NCI-H1417 treated with DMSO at 0.1 percent for 48 hours (cell line): ENCODE measurements at places on chromosomes 16 and 17.

DNA sequence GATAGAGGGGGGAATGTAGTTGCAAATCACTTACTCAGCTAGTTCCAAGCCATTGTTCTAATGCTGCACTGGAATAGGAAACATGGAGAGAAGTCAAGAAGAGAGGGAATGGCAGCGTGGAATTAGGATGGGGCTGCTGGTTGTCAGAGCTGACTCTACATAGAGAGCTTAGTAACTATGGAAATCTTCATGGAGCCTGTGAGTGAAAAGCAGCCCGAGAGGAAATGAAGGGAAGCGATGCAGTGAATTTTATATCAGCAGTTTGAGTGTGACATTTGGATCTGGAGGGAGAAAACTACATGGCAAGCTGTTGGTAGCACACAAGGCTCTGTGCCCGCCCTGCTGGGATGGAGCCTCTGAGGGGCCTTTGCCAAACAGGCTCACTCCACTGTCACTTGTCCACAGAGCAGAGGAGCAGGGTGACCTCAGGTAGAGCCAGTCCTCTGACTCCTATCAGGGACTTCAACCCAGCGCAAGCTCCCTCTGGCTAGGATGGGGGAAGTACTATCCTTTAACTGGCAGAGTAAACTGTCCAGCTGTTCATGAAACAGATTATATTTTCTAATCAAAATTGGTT is 27.9 kb upstream of the PMFBP1 start:
- DNase-seq = no peak

DNA sequence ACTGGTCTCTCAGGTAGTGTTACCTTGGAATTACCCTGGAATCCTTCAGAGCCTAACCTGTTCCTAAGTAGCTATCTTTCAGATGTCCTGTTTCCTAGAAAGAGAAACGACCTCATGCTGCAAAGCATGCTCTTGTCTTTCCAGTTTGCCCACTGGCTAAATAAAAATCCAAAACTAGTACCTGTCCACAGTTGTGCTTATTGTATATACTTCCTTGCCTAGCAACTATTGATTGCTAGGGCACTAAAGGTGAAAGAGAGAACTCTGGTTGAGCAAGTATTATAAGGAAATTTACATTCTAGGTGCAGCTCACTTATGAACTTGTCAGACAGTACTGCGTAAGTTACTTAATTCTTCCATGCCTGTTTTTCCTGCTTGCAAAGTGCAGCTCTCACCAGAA is 38.5 kb downstream of the LIG3 start:
- no peak for DNase-seq

DNA sequence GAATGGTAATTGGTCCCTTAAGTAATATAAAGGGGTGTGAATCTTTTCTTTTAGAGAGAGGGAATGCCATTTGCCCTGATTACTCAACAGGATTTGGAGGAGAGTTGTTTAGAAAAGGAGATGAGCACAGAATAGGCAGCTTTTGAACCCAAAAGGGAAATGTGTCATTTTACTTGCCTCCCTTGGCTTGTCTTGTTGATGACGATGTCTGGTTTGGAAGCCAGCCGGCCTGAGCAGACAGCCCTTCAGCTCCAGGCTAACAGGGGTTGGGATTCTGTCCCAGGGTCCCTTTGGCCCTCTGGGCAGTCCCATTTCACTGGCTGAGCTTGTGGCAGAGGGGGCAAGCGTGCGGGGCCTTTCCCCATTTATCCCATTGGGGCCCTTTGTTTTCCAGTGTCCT is 22.3 kb upstream of the PRKAR1A start:
- no peak for DNase-seq

- no peak for DNase-seq
These were observed 136.6 kb upstream of the RPH3AL start for GRCh38 chr17:488993-489757.

- DNase-seq = no peak
These were observed 86.8 kb downstream of the CA10 start for GRCh38 chr17:52071712-52072111.

- no peak for DNase-seq
These were observed 46.1 kb downstream of the WSB1 start for GRCh38 chr17:27339836-27340550.

DNA sequence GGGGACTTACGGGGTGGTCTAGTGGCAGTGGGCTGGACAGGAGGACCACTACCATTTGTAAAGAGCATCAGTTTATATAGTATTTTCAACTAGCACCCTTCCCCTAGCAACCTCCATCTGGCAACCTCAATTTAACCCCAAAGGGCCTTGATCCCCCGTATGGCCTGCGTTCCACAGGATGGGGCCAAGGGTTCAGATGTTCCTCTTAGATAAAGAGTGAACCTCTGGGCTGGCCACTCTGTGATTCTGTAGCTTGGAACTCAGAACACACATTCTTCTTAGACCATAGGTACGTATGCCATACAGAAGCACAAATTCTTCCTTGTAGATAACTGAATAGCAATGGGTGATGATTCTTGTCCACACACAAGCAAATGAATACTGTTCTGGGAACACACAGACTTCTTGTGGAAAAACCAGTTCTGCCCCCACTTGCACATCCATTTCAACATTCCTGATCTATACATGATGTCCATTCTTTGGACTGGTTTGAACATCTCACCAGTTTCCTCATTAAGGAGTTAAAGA is 1.9 kb upstream of the GGA2 start:
- no peak for DNase-seq

DNA sequence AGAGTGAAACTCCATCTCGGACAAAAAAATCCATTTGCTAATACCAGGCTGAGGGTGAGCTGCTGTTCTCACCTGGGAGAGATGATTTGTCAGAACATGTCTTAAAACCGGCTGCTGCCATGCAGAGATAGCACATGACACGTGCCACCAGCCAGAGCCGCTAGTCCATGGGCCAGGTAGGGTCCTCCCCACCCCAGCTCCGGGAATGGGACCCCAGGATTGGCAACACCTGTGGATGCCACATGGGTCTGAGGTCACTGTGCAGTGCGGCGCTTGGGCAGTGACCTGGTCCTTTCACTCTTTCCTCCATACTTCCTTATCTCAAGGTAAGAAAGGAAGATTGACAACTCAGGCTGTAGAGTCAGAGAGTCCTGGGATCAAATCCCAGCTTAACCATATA is 393.3 kb upstream of the TNRC6C start:
- DNase-seq = no peak

GRCh38 chr16:81778861-81779535 is at the start of gene PLCG2:
Gene PLCG2 (plus strand): TSS chr16:81779291. CDS start chr16:81785990, 6,699 bp downstream.
- DNase-seq = no peak

- DNase-seq = no peak
These were observed 52.3 kb upstream of the ADCY7 start for GRCh38 chr16:50213939-50214519.

DNA sequence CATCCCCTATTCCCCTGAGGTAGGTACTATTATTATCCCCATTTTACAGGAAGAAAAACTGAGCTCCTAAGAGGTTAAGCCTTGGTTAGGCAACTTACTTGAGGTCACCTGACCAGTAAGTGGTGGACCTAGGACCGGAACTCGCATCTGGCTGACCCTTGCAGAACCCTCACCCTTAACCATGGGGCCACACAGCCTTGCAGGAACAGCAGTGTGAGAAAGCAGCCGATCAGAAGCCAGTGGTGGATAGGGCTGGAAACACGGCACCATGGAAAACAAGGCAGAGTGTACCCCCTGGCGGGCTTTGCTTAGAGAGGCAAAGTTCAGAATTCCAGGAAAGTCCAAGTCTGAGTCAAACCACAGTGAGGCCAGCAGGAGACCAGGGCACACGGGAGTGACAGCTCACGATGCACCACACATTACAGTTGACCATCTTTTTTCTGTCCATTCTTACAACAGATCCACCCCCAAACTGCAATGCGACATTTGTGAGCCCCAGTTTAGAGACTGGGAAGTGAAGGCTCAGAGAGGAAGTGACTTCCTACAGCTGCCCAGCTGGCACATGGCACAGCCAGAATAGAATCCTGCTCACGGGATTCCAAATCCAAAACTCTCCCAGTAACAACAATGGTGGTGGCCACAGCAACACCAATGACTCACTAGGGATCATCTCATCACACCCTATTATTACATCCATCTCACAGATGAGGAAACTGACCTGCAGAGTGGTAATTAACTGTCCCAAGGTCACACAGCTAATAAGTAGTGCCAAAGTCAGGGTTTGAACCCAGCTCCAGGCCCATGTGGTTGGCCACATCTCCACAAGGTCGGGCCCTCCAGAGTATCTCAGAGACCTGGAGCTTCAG is 20.3 kb downstream of the KIFC3 start:
- no peak for DNase-seq

GRCh38 chr16:49534901-49535610 is 161.5 kb downstream of the C16orf78 start:
- no peak for DNase-seq

DNA sequence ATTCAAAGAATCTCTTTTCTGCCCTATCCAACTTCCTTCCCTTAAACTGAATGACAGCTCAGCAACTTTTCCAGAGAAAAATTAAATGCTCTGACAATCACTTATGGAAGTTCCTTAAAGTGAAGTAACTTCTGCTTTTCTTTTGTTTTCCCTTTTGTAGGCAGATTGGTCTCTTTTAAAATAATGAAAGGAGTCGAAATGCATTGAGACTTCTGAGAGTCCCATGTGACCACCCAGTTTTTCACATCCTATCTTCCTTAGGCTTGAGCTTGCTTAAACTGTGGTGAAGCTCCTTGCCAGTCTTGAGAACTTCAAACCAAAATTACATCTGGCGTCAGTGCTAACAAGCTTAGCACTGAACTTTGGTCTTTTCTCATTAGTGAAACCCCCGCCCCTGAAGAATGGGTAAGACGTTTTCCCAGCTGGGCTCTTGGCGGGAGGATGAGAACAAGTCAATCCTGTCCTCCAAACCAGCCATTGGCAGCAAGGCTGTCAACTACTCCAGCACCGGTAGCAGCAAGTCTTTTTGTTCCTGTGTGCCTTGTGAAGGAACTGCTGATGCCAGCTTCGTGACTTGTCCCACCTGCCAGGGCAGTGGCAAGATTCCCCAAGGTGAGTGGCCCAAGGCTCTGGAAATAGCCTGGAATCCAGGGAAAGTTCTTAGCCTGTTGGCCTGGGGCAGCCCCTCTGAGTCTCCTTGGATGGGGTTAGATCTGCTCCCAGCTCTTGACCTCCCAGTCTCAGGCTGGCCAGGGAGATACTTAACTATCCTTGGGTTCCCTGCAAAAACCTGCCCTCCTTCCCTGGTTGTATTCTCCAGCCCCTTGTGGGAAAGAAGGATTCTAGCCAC is 1.2 kb downstream of the TMEM106A start:
- no peak for DNase-seq

DNA sequence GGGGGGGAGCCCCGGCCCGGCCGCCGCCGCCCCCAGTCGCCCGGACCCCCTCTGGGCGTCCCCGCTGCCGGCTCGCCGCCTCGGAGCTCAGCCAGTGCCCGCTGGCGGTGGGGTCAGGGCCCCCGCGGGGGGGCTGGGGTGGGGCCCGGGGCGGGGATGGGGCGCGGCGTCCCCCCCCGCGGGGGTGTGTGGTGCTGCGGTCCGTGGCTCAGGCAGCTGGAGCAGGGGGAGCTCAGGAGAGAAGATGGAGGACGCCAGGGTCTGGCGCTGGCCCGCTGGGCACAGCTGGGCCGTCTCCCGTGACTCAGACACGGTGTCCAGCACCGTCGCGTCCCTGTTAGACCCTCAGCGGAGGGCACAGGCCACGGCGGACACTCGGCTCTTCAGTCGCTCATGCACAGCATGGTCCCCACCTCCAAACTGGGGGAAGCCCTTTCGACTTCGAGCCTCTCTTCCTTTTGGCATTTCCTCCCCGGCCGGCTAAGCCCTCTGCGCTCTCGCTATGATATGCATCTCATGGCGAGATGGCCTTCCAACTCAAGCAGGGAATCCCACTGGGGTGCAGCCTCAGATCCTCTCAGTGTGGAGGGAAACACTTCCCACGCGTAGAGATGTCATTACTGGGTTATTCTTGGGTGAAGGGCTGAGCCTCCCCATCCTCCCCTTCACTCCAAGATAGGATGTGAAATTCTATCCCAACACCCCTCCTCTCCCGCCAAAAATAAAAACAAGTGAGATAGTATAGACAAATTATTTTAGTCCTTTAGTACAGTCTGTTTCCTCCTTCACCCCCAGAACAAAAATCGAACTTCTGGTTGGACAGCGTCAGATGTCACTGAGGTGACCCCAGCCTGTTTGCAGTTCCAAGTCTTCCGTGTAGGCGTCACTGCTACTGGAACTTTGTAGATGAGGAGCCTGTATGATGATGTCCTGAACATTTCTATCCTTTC is 522 bp upstream of the VEZF1 start:
- DNase-seq = no peak

- DNase-seq = no peak
These were observed 14.2 kb upstream of the SYT17 start for GRCh38 chr16:19153876-19154275.

- no peak for DNase-seq
These were observed 49.6 kb downstream of the CYLD start for GRCh38 chr16:50791522-50791921.

DNA sequence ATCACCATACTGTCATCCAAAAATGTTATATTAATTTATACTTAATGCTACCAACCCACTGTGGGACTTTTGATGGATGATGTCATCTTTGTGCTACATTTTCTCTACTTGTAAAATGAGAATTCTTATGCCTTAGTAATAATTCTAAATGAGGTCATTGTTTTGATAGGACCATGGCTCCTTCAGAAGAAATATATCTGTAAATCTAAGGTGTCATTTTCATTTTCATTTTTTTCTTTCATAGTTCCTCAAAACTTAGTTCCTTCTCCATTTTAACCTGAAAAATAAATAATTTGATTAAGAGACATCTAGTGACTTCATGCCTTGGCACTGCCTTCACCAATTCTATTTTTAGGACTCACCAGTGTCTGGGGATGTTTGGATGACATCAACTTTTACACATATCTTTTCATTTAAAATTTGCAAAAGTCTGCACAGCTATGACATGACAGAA is 48.7 kb downstream of the GPRC5B start:
- DNase-seq = no peak

GRCh38 chr16:85947230-85948137 is 48.5 kb downstream of the IRF8 start:
- DNase-seq = no peak

DNA sequence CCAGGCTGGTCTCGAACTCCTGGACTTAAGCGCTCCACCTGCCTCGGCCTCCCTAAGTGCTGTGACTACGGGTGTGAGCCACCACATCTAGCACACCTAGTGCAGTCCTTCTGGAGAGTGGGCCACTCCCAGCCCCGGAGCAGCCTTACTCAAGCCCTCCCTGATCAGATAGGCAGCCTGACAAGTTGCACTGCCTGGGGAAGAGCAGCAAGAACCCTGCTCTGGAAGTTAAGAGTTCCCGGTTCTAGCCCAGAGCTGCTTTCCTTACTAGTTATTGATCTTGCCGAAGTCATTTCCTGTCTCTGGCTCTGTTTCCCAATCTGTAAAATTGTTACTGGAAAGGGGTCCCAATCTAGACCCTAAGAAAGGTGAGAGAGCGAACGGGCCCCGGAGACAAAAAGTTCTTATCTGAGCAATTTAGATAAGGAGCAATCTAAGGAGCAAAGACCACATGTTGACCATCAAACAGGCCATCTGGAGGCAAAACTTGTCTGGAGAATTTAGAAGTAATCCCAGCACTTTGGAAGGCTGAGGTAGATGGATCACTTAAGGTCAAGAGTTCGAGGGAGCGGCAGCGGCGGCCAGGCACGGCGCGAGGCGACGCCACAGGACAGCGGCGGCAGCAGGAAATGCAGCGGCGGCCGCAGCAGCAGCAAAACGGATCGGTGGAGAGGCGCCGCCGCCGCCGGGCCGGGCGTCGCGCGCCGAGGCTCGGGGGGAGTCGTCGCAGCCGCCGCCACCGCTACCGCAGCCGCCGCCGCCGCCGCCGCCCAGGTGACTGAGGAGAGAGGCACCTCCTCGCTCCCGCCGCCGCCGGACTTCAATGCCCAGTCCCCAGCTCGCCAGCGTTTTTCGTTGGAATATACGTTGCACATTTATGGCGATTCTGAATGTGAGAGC is 4.3 kb upstream of the NAGLU start:
- no peak for DNase-seq
